ENCODE measurements at places on chromosomes 1 and 21.

- no peak for DNase-seq
Measured at GRCh38 chr1:79043506-79043905, 37.0 kb upstream of the ADGRL4 start.

- no peak for DNase-seq
Measured at GRCh38 chr1:117286145-117286544, 75.4 kb upstream of the VTCN1 start.

DNA sequence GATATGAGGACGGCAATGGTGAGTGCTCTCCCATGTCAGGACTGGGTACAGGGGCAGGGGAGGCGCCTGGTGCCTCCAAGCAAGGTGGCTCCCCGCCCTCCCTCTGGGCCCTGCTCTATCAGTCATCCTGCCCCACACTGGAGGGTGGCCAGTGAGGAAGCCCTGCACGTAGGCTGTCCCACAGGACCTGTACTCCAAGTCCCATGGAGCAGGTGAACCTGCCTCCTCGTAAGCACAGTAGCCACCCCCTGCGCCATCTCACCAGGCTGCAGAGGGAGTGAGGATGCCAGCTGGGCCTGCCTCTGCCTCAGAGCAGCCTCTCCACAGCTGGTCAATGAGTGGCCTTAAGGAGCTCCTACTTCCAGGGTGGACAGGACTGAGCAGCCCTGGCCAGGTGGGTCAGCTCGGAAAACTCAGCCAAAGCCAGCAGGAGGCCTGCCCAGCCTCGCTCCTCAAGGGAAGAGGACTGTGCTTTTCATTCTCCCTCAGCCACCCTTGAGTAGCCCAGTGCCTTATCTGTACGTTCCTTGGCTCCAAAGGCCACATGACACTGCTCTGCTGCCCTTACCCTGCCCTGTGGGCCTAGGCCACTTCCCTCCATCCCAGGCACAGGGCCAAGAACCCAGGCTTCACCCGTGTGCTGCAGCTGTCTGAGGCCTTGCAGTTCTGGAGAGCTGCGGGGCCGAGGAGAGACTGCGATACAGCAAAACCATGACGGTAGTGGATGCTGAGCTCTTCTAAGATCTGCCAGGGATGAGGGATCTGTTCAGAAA lies 39.6 kb downstream of the SLC45A1 start:
- no peak for DNase-seq

- DNase-seq = no peak
Measured at GRCh38 chr1:19941206-19941568, 17.8 kb upstream of the PLA2G2E start.

DNA sequence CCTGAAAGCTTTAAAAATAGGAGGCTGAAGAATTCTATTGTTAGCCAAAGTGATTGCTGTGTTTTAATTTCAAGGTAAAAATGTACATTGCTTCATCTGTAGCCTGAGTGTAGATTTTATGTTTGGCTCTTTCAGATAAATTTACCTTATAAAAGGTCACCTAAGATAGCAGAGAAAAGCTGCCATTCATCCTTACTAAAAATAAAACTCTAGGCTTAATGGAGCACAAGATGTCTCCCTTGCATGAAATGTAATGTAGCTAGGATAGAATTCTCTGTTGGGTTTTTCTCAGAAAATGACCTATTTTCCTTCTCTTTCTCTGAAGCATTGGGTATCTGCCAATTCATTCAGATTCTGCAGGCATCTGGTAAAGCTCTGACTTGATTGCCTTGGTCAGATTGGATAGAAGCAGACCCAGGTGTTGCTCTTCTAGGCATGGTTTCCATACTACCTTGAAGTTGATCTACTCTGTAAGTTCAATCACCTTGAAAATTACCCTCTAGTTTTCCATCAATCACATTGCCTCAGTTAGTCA lies 176.6 kb upstream of the GORAB start:
- no peak for DNase-seq

GRCh38 chr1:107793896-107794453 lies 171.0 kb downstream of the VAV3 start:
- DNase-seq = no peak

- no peak for DNase-seq
Measured at GRCh38 chr1:107877745-107878144, 87.2 kb downstream of the VAV3 start.

GRCh38 chr21:28798798-28799197 lies 193.9 kb downstream of the LTN1 start:
- no peak for DNase-seq

- peak; percentile 34 for DNase-seq
Measured at GRCh38 chr1:236759252-236759859, 35.7 kb upstream of the MTR start.
